ENCODE measurements at places on chromosomes 5 and 9.

DNA sequence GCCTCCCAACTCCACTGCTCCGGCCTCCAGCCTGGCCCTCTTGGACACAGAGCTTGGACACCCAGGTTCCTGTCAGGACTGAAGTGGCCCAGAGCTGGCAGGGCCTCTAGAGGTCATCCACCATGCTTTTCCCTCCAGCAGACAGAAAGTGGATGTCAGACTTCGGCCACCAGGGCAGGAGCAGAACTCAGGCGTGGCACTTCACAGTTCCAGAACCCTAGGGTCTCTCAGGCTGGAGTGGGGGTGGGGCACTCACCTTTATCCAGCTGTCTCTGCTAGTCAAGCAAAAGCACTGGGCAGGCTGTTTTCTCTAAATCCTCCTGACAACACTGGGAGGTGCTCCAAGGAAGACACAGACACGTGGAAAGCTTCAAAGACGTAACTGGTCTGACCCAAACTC, 35.6 kb upstream of the N4BP3 start:
- no peak for DNase-seq

- no peak for DNase-seq
These were observed 280.0 kb upstream of the EFNA5 start for GRCh38 chr5:107950776-107951175.

DNA sequence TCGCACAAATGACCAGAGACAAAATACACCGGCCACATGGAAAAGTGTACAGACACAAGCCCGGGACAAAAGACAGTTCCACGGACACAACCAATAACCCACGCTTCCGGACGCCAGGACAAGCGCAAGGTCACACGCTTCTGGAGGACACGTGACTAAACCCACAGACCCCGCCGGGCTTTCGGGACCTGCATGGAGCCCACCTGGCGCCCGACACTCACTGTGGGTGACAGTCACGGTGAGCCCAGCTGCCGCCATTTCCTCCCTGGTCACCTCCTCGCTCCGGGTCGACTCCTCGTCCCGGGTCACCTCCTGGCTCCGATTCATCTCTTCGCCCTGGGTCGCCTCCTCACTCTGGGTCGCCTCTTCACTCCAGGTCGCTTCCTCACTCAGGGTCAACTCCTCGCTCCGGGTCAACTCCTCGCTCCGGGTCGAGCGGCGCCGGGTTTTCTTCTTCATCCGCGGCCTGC, 470 bp downstream of the BAG1 start:
- DNase-seq, result peak; percentile 56

DNA sequence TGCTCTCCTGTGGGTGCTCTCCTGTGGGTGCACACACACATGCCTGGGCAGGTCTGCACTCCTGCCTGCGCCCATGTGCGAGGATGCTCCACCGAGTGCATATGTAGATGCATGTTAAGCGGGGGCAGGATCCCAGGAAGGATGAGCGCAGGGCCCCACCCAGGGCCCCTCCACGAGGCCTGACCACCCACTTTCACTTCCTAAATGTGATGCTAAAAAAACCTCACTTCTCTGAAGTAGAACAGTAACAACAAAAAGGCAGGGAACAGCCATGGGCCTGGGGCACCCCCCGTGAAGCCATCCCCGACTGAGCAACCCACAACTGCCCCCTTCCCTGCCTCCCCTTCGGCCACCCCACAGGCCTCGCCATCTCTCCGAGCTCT, 48.2 kb upstream of the SARDH start:
- no peak for DNase-seq

GRCh38 chr5:178573216-178573615, 17.0 kb downstream of the COL23A1 start:
- DNase-seq, result no peak

DNA sequence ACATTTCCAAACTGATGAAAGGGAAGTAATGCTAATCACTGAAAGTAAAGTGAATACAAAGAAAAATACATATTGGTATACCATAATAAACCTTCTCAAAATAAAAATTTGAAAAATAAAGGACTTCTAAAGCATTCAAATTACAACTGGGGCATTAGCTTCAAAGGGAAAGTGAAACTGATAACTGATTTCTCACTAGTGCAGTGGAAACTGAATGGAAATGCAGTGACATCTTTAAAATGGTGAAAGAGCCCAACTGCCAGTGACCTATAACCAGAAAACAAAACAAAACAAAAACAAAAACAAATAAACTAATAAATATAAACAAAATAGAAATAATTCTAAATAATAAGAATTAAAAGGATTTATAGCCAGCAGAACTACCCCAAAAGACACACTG, 297.5 kb upstream of the GRIN3A start:
- no peak for DNase-seq

DNA sequence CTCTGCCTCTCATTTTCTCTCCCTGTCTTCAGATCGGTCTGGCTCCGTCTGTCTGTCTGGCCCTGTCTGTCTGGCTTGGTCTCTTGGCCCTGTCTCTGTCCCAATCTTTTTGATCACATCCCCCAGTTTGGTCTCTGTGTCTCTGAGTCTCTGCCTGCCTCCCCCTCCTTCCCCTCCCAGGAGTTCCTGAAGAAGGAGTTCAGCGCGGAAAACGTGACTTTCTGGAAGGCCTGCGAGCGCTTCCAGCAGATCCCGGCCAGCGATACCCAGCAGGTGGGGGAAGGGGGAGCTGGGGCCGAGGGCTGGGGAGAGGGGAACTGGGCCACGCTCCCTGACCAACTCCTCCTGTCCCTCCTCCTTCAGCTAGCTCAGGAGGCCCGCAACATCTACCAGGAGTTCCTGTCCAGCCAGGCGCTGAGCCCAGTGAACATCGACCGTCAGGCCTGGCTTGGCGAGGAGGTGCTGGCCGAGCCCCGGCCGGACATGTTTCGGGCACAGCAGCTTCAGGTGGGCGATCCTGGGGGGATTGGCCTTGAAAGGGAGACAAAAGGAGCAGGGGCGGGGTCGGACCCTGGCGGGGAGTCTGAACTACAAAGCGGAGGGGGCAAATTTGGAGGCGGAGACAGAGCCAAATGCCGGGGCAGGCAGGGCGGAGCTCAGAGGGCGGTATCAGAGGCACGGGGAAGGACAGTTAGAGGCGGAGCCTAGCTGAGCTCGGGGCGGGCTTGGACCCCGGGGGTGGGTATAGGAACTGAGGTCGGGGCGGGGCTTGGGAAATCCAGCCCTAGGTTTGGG, 9.0 kb downstream of the RGS14 start:
- DNase-seq, result no peak

DNA sequence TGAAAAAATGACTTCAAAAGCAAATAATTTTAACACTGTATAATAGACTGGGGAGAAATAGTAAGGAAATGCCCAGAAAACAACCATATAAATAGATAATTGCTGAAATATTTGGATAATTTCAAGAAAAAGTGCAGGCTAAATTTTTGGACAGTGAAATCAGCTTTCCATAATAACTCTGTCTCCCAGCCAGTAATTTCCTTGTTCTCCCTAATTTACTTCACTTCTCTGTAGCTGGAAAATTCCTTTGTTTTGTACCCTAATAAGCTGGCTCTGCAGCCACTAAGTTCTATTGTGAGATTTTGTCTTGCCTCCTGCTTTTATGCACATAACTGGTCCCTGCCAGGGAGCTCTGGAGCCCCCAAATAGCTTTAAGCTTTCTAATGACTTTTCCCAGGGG, 27.7 kb downstream of the PRDM6 start:
- DNase-seq, result no peak

GRCh38 chr5:35785601-35786085, 71.0 kb upstream of the IL7R start:
- DNase-seq, result no peak

GRCh38 chr5:174424219-174425053, 299.9 kb upstream of the MSX2 start:
- no peak for DNase-seq

DNA sequence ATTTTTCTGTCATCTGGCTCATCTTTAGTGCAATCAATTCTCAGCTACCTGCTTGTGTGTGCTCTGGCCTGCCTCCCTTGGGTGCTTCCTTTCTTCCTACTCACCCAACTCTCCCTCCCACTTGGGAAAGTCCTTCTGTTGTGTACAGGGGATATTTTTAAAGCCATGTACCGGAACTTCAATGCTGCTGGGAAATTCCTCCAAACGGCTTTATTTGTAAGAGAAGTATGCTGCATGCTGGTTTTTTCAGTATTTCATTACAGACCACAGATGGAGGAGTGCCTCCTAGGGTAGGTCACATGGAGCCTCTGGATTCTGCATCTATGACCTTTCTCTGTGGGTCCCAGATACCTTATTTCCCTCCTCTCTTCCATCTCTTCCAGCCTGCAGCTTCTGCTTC, 5.4 kb upstream of the HMHB1 start:
- DNase-seq, result no peak

DNA sequence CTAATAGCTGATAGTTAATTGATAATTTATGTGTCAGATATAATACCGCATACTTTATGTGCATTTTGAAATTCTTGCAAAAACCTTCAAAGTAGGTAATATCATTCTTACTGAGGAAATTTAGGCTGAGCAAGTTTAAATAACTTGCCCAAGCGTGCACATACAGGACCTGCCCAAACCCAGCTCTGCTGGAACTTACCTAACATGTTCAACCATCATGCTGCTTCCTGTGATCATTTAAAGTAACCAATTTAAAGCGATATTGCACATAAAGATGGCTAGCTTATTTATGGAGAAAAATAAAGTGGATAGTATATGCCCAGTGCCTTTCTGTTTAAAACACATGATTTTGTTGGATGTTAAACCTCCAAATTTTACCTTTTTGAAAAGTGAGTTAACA, 4.3 kb downstream of the FAM174A start:
- no peak for DNase-seq

GRCh38 chr9:87216036-87216435, 268.7 kb upstream of the GAS1 start:
- DNase-seq, result no peak

DNA sequence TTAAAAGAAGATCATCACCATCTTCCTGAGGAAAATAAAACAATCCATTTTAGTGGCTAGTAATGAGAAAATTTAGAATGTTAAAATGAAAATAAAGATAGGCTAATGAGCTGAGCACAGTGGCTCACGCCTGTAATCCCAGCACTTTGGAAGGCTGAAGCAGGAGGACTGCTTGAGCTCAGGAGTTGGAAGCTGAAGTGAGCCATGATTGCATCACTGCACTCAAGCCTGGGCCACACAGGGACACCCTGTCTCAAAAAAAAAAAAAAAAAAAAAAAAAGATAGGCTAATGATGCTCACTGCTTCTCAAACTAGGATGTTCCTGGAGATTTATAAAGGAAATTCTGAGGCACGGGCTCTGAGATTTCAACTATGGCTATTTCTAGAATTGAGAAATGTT, 50.3 kb downstream of the CPLANE1 start:
- DNase-seq, result no peak

DNA sequence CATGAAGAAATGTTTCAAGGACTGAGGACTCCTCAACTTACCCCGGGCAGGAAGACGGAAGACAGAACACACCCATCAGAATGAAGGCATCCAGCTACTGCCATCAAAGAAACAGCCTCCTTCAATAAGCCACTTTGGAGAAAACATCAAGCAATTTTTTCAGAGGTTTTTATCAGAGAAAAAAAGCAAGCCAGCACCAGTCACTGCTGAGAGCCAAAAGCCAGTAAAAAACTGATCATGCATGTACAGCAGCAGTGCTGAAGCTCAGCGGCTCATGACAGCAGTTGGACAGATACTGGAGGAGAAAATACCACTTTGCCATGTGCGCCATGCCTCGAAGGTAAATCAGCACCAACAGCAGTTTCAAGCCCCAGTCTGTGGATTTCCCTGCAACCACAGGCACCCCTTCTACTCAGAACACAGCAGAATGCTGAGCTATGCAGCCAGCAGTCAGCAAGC, 10.1 kb upstream of the ZNF484 start:
- peak; percentile 44 for DNase-seq
